ENCODE measurements at places on chromosomes 2 and 18.

DNA sequence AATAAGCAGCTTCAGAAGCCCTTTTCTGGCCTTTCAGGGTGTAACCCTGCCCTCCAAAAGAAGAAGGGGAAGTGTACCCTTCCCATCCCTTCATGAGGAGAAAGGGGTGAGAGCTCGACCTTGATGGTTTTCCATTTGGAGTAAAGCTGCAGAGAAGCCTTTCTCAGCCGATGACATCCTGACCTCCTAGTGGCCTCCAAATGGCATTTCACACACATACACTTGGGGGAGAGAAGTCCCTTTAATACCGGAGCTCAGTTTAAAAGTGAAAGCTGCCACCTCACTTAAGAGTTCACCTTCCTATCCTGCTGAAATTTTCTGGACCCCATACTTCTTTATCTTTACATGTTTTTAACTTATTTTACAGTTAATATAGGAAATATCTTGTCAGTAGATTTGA, 716.7 kb downstream of the DCDC2C start:
- no peak for DNase-seq

DNA sequence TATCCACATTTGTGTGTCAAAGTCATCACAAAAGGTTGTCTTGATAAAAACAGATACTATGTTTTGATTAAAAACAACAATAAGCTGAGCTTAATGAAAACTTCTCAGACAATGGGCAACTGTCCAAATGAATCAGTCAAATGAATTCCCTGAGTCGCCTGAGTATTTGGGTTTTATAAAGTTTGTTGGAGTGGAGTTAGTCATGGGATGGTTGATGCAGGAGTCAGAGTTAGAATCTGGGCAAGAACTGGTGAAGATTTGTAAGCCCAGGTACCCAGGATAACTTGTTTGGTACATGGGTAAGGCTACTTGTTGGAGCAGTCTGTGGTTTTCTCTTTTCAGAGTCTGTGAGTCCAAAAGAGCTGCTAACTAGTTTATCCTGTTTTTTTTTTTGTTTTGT, 34.4 kb upstream of the RAPGEF4 start:
- peak; percentile 42 for DNase-seq

GRCh38 chr18:77551055-77551454, 301.4 kb downstream of the GALR1 start:
- DNase-seq, result no peak

DNA sequence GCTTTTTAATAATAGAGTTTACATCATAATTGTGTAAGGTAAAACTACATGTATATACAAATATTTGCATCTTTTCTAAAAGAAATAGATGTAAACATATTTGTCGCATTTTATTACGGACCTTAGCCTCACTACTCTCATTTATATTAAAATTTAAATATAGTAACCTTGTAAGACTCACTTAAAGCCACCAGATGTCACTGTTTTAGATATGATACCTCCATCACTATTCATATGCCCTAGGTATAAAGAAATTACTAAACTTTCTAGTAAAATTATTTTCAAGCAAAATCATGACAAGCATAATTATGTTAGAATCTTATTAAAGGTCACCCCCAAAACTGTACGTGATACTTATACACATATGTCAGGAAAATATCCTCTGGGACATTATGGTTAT, 674.3 kb upstream of the REG3G start:
- DNase-seq, result no peak

DNA sequence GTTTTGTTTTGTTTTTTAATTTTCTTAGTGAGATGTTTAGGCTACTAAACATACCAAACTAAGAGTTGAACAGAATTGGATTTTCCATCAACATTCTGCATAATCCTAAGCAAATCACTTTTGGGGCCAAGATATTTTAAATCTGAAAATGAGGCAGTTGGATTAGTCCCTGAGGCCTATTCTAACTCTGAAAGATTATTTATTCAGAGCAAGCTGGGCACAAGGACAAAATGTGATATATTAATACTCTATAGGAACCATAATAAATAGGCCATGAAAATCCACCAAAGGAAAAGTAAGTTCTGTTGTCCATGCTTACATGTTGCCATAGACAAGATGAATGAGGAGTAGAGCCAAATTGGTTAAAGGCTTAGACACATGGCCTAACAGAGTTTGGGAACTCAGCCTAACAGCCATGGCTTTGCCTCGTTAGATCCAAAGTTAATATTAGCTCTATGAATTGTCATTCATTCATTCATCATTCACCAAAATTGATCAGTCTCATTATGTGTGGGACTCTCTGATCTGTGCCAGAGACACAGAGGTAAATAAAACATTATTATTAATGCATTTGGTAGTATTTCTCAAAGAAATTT, 183.5 kb downstream of the SCG2 start:
- no peak for DNase-seq

GRCh38 chr2:55899881-55900280, 23.7 kb downstream of the EFEMP1 start:
- DNase-seq, result no peak
